Skin of body (tissue), 3 donors: ENCODE measurements at places on chromosomes 1 and 21. TPM values are rescaled to one million over a fixed set of nuclear protein-coding genes. Genes with fewer than 3 reads are reported as not detected.
A peak's percentile ranks its signal among the peaks of the same experiment; 100 is the strongest.

DNA sequence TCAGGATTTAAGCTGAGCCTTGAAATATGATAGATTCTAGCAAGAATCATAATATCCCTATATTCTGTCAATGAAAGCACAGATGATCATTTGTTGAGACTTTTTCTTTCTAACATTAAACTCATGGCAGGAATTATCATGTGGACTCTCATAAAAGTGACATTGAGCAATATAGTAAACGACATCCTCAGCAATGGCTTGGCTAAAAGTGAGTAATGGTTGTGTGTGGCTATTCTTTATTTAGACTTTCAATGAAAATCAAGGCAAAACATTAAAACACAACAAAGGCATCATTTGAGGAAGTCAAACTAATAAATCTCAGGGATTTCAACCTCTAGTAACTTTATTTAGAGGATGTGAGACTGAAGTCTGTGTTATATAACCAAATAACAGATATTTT, 257.8 kb upstream of the ADGRL4 start:
- DNase-seq: no peak

DNA sequence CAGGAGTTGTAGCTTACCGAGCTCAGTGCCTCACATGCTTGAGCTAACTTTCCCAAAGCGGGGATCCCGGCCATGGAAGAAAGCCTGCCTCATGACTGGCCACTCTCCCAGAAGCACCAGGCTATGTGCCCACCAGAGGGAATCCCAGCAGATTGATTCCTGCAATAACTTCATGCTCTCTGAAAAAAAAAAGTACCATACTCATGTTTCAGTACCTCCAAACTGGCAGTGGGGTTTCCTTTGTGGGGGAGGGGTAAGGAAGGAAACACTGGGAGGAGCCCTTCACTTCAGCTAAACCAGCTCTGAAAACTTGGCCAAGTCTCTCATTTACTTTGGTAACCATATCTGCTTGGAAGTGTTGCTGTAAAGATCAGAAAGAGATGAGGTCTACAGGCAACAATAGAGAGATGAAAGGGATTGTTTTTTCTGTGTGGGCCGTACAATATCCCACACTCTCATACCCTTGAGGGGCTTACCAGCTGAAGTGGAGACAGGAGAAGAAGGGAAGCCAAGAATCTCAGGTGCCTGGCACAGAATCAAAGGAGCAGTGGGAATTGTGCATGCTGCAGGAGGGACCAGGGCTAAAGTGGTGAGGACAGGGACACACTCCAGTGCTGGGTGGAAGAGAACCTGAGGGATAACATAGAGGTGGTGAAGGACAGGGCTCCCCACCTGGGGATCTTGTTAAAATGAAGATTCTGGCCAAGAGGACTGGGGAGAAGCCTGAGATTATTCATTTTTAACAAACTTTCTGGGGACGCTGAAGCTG, 42.4 kb upstream of the TACSTD2 start:
- DNase-seq: no peak

- DNase-seq: peak; percentile 23
Measured at GRCh38 chr21:27371115-27371974, 404.5 kb upstream of the ADAMTS5 start.

GRCh38 chr1:38546636-38547035, 312.9 kb downstream of the RRAGC start:
- DNase-seq: no peak

GRCh38 chr1:76471536-76471935, 395.7 kb upstream of the ST6GALNAC5 start:
- DNase-seq: no peak

DNA sequence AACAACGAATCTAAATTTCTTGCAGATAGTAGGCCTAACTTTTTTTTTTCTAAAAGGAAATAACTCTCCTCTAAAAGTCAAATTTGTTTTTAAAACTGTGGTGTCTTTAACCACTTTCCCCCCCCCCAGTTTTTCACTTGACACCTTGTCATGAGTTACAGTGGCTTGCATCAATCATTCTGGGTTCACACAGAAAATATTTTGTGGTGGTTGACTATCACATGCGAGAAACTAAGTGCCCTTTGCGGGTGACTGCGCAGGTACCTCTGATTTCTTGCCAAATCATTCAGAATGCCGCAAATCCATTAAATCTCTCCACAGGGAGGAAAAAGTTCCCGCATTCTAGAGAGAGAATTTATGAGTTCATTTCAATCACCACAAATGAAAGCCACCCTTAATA, 23.8 kb upstream of the SAMSN1 start:
- no peak for DNase-seq

- DNase-seq: no peak
Measured at GRCh38 chr21:33259428-33259827, 6.7 kb upstream of the IL10RB start.

DNA sequence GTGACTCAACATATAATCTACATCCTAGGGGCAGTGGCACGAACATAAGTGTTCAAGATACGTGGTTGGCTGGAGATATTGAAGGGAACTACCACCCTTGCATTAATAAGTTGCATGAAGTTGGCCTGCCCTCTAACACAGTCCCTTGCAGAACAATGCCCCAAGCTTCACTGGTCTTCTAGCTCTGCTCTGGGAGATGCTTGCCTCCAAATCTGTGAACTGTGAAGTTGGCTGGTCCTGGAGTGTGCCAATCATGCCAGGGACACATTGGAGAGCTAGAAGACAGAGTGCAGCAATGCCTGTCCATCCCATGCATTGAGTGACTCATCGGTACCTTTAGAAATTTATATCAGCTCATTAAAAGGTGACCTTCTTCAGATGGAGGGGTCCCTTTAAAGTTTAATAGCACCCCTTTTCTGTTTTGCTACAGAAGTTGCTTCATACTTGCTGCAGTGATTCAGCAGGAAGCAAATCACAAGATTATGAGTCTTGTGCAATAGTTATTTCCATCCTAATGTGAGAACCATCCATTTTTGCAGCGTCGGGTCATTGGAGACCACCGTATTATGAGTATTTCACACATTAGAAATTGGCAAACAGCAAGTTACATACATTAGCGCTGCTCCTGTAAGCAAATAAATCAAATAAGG, 55.2 kb upstream of the KAZN start:
- no peak for DNase-seq

Gene IVL
- total RNA-seq: 71.5 TPM

Gene TTC34
- 0.10 TPM for total RNA-seq

Gene KCNQ4
- 1.8 TPM for total RNA-seq

Gene CSDE1
- 487 TPM for total RNA-seq

Gene APCS
- not detected for total RNA-seq

Gene NMNAT1
- 10.0 TPM for total RNA-seq

Gene OR2T29
- total RNA-seq: not detected

Gene IGFN1
- 3.6 TPM for total RNA-seq
